ENCODE measurements at places on chromosomes 12 and 14. TPM values are rescaled to one million over a fixed set of nuclear protein-coding genes. Genes with fewer than 3 reads are reported as not detected.

- no peak for DNase-seq
These were observed 120.7 kb upstream of the SLC38A2 start for GRCh38 chr12:46493150-46493833.

DNA sequence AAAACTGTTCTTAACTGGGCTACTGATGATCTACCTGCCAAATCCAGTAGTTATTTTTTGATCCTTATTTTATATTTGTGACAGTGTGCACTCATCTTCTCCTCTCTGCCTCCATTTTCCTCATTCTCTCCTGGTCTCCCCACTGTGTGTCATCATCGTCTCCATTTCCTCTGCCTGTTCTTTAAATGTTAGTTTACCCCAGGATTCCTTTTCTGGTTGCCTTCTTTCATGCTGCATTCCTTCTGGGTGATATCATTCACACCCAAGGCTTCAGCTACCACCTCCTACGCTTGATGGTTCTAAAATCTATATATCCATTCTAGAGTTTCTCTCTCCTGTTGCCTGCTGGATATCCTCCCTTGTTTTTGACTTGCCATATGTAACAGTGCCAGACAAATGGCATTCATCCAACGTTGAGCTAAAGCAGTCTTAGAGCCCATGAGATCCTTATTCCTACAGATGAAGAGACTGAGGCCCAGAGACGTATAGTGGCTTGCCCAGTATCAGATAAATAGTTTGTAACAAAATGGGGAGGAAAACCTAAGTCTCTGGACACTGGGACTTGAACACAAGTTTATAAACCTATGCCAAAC is 109.5 kb downstream of the DIP2B start:
- no peak for DNase-seq

- no peak for DNase-seq
These were observed 257.8 kb upstream of the GARIN6 start for GRCh38 chr12:99389751-99390150.

The DIO2 gene
- 3.5 TPM for total RNA-seq

DNA sequence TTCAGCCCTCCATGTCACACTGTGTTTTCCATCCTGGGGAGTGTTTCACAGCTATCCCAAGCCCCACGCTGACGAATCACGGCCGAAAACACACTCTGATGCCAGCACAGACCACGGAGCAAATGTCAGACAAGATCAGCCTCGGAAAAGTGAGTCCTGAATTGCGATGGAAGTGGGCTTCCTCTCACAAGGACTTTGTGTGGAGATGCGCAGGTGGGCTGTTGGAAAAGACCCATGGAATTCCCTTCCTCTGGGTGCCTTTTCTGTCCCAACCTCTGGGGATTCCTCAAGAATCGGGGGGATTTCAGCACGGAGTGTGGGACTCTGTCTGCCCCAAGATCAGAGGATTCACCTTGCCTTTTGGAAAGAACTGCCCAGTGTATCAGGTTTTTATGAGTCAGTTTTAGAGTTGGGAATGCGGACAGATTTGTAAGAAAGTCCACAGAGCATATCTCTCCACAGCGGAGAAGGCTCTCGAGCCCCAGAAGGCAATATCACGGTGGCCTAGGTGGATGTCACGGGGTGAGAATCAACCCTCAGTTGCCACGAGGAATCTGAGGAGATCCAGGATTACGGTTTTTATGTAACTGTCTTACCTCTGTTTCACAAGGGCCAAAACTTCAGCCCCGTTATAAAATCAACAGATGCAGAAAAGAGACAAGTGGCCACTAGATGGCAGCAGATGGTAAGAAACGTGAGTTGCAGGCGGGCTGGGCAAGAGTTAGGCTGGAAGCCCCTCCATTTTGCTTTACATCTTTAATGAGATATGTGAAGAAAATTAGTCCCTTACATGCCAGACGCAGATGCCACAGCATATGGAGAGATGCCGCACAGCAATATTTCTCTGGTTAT is 201.9 kb downstream of the DAD1 start:
- DNase-seq: peak; percentile 79

- DNase-seq: no peak
These were observed 29.9 kb upstream of the SLC38A2 start for GRCh38 chr12:46402451-46402850.

DNA sequence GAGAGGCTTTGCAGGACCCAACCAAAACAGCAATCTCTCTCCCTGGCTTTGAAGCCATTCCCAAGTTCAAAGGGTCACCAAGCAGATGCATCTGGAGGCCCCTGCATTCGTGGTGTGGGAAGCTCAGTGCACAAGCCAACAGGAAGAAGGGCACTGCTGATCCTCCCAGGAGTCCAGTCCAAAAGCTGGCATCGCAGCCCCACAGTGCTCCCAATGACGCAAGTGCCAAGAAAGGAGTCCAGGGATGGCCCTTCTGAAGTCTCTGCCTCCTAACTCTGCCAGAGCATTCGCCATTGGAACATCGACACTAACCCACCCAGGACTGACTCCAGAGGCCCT is 25.1 kb downstream of the PXN start:
- no peak for DNase-seq

GRCh38 chr14:21191261-21191808 is 35.5 kb upstream of the OR5AU1 start:
- DNase-seq: no peak

The RPS29 gene
- total RNA-seq: 1,493 TPM

GRCh38 chr12:84911271-84912197 is 1.1 kb downstream of the SLC6A15 start:
- DNase-seq: peak; percentile 75

DNA sequence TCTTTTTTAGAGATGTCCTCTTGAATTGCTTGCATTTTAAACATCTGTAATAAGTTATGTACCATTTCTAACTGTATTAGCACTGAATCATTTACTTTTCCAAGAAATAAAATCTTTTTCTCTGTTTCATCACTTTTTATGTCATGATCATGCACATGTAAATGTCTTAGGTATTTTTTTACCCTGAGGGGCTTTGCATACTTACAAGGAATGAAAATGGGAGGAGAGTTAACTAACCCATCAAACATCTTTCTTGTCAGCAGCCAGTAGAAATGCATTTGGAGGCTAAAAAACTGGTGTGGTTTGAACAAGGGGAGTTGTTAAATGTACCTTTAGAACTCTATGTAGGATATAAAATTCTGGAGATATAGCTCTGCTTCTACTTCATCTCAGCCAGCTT is 1080.3 kb downstream of the GALC start:
- DNase-seq: no peak

GRCh38 chr12:53205747-53206419 is 1.2 kb downstream of the ITGB7 start:
- DNase-seq: no peak

GRCh38 chr12:2225696-2226095 is 172.9 kb downstream of the CACNA1C start:
- DNase-seq: no peak

- DNase-seq: no peak
These were observed 10.3 kb downstream of the GPRC5D start for GRCh38 chr12:12941450-12942350.

Measured in type B pancreatic cell (in vitro differentiated cells).